NCI-H187 (cell line): ENCODE measurements at places on chromosomes 2 and 18.

DNA sequence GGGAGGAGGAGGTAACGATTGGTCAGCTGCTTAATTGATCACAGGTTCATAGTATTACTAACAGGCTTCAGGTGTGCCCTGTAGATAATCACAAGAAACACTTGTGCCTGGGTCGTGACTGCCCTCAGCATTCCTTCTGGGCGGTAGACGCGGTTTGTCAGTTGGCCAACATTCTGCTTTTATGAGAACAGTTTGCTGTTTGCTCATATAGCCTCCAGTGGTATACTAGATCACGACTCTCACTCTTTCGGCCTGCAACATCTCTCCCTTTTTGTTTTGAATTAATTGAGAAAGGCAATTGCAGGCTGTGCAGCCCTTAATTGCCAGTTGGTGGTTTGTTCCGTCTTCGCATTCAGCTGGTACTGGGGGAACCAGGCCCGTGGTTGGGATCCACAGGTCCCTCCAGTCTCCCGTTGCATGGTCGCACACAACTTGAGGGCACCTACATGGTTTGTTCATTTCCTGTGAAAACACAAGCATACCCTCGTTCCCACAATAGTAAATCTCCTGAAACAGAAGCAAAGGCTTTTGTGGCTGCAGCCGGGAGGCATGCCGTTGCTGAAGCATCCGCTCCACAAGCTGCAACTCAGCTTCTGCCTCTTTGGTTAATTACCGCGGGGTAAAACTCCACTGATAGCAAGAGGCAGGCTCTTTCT, 30.3 kb upstream of the GPR17 start:
- no peak for DNase-seq

GRCh38 chr2:157376041-157376440, 50.4 kb upstream of the ERMN start:
- no peak for DNase-seq

- DNase-seq = no peak
These were observed 80.9 kb downstream of the MGAT5 start for GRCh38 chr2:134334542-134335353.

- DNase-seq = no peak
These were observed 599.9 kb upstream of the POU3F3 start for GRCh38 chr2:104254017-104254416.

DNA sequence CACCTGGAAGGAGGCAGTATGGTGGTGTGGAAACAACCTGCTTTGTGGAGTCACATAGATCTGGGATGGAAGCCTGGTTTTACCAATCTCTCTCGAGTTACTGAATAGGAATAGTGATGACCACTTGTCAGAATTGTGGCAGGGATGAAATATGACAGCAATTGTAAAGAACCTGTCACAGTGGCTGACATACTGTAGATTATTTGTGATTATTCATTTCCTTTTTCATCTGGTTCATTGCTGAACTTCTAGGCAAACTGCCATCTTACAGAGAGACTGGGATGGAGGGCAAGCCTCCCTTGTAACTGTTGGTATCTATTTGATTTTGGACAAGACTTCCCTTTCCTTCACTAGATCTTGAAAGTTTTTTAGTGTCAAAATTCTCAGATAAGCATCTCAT, 42.0 kb downstream of the FMNL2 start:
- DNase-seq = no peak

- no peak for DNase-seq
These were observed 650.9 kb downstream of the CCDC85A start for GRCh38 chr2:56834686-56835085.

DNA sequence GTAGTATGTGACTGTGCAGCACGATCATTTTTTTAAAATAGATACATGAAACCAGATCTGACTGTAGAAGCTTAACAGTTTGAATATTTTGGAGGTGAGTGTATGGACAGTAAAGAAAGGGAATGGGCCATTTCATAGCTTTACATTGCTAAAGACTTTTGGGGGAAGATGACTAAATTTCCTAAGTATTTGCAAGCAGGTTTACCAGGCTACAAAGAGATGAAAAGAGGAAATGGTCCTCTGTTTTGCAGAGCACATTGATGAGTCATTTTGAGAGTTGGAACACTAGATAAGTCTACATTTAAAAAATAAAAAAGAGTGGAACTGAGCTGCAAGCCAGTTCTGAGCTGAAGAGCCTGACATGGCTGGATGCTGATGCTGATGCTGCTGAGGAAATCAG, 115.7 kb upstream of the LRATD1 start:
- no peak for DNase-seq

- DNase-seq = no peak
These were observed 427.1 kb downstream of the RND3 start for GRCh38 chr2:150060341-150060740.

DNA sequence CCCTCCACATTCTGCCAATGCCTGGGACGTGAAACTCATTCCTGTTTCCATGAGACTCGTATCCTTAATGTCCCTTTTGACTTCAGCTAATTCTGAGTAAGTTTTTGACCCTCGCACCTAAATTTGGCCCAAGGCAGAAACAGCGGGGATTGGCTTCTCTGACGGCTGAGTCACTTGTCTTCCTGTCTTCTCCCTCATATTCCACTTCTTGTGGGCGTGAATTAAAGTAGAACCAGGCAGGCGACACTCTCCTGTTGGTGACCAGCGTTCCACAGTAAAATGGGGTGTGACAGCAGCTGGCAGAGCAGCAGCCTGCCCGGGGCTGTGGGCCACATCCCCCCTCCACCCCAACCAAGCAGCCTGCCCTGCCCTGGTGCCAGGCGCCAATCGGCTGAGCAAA, 15.5 kb downstream of the TTC32 start:
- no peak for DNase-seq

DNA sequence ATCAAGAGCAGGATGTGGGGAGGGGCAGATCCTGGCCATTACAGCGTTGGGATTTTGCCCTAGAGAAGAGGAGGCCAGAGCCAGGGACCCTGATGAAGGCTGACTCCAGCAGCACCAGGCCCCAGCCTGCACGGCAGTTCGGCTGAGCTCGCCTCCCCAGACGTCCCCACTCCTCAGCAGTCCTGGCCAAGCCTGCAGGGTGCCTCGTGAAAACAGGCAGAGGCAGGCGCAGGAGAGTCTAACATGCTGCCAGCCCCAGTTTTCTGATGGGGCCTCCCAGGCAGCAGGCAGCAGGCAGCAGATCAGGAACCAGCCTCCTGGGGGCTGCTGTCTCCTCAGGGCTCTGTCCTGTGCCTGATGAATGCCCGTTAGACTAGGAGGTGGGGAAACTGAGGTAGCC, 19.7 kb upstream of the GLI2 start:
- DNase-seq = no peak

GRCh38 chr2:86476092-86476491, 34.9 kb downstream of the KDM3A start:
- DNase-seq = no peak

- DNase-seq = no peak
These were observed 68.1 kb upstream of the FZD7 start for GRCh38 chr2:201965550-201965949.

DNA sequence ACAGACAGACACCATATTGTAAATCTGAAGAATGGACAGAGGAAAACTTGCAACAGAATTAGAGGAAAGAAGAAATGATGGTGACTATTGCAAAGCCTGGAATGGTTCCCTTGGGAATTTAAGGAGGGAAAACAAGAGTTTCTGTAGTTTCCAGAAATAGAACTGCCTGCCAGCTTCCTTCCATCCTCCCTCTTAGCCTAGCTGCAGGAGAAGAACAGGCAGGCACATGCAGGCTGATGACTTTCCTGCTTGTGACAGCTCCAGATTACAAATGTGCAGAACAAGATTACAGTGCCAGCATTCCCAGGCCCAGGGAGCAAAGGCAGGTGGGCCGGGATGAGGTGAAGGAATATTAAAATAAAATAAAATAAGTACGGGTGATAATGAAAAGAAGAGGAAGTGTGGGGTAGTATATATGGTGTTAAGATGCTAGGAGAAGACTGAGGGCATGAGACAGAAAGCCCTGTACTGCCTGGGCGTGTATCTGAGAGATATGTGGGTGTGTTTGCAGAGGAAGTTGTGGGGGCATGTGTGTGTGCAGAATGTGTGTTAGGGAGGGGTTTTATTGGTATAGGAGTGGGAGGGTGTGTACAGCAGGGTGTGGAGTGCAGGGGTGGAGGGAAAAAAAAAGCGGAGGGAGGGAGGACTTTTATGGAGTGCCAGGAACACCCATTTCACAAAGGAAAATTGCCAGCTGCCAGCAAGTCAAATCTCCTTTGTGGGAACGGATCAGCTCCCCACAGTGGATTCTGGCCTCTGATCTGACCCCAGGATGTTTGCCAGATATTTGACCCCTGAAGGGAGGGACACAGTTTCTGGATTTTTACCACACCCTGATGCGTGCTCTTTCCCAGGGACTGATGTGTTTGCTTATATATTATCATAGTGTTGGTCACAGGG, 43.9 kb upstream of the NEMP2 start:
- DNase-seq = no peak

DNA sequence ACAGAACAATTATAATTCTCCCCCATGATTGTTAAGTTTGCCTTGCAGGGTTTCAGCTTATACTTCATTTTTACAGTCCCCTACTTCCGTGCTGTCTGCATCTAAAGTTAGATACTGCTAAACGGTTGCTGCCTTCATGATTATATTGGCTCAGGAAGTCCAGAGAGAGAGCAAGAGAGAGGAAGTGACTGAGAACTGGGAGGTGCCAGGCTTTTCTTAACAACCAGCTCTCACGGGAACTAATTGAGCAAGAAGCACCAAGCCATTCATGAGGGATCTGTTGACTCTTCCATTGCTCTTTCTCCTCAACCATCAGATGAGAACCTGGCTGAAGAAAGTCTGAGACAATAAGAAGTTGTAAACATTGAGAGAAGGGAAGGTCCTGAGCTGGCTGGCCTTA, 125.5 kb upstream of the SIX2 start:
- no peak for DNase-seq

- no peak for DNase-seq
These were observed 5.4 kb downstream of the CXCR4 start for GRCh38 chr2:136112317-136113208.

- DNase-seq = no peak
These were observed 107.8 kb downstream of the MBD2 start for GRCh38 chr18:54116541-54117257.

GRCh38 chr2:44010266-44010665, 14.5 kb upstream of the LRPPRC start:
- DNase-seq = no peak

DNA sequence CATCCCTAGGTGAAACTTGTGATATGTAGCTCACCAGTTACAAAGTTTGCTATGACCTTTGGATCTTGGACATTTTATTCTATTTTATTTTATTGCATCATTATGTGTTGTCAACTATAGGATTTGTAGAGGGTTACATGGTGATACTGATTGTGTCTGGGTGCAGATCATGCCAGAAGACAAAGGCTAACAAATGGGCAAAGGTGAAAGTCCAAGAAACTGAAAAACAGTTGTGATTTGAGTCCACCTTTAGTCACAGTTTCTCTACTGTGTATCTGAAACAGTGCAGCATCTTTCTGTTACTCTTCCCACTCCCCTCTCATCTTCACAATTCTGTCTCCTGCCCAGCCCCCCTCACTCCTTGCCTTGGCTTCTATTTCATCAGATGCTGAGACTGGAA, 111.9 kb upstream of the LYPD6 start:
- DNase-seq = no peak

DNA sequence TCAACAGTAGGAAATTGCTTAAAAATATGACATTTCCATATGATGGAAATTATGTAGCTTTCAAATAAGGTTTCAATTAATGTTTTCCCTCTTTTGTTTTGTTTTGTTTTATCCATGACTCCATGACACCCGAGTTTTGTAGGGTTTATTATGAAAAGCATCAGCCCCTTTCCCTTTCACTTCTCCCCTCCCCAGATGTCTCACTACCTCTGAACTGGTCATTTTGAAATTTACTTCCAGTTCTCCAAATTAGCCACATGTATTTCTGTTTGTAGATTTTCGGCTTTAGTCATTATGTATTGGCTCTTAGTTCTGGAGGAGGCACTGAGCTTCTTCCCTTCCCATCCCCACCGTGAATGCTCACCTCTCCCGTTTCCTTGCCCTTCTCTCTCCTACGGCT, 18.6 kb upstream of the VPS4B start:
- no peak for DNase-seq

- DNase-seq = no peak
These were observed 402.6 kb downstream of the NBAS start for GRCh38 chr2:15158532-15158931.

DNA sequence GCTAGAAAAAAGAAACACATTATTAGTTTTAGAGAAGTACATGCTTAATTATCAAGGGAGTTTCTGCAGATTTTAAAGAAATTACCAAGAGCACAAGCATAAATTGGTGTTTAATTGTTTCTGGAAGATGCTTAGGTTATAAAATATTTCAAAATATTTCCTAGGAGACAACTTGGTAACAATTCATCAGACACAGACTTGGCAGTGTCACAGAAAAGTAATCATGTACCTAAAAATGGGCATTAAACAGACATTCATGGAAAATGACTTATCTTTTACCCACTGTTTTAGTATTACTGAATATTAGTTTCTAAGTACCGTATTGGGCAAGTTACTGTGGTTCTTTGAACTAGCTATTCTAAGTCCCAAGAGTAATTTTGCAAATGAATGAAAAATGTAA, 428.8 kb upstream of the LYPD1 start:
- DNase-seq = no peak

GRCh38 chr2:240183875-240184590, 43.6 kb upstream of the OTOS start:
- no peak for DNase-seq

DNA sequence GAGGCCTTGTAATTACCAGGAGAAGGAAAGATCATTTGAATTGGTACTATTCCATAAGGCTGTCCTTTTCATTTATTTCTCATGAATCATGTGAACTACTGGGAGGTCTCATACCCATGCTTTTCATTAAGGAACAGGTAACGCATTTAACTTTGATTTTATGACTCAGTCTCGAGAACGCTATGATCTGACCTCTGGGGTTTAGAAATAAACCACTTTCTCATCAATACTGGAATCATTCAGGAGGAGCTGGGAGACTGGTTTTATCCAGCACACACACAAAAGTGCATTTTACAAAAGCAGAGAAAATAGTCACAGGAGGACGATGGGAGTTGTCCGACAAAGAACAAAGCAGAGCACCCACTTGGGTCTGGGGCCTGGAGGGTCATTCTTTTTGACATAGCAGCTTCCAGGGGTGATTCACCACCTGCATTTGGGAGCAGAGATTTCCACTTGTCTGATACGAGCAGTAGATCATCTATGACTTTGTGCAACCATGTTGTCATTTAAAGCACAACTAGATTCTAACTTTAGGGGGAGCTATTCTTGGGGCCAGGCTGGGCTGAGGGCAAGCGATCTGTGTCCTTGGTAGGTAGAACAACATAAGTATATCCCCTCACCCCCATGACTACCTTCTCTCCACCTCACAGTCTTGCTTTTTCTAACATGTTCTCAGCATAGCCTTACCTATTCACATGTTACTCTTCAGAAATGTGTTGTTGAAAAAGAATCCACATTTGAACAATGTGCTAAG, 95.9 kb upstream of the SCG2 start:
- no peak for DNase-seq

- no peak for DNase-seq
These were observed 171.6 kb downstream of the MBD2 start for GRCh38 chr18:54052732-54053429.
